ENCODE measurements at places on chromosomes 7 and 10.

DNA sequence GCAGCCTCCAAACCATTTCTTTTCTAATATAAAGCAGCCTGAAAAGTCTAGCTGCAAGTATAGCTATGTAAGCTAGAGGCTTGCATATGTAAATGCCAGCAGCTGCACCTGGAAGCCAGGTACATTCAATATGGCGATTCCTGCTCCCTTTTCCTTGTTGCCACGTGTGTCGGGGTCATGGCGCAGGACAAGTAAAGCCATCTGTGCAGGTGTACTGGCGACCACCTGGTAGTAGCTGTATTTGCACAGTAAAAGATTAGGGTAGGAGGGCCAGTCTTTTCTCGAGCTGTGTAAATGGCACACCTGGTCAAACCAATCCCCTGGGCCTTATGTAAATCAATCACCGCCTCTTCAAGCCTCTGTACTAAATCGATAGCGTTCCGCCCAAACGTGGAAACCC is 484.5 kb downstream of the MAGI2 start:
- DNase-seq: no peak

DNA sequence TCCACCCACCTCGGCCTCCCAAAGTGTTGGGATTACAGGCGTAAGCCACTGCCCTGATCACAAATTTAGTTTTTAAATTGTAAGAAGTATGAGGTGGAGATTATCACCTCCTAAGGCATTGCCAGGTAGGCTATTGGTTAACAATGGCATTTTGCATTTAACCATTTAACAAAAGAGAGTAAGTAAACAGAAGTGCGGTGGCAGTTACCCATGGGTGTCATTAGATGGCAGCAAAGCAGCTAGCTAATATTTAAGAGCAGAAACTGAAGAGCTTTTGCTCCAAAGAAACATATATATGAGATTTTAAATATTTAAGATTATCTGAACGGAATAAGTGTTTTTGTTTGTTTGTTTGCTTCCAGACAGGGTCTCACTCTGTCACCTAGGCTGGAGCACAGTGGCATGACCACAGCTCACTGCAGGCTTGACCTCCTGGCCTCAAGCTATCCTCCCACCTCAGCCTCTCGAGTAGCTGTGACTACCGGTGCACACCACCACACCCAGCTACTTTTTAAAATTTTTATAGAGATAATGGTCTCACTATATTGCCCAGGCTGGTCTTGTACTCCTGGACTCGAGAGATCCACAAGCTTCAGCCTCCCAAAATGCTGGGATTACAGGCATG is 325.5 kb upstream of the C7orf33 start:
- DNase-seq: no peak

DNA sequence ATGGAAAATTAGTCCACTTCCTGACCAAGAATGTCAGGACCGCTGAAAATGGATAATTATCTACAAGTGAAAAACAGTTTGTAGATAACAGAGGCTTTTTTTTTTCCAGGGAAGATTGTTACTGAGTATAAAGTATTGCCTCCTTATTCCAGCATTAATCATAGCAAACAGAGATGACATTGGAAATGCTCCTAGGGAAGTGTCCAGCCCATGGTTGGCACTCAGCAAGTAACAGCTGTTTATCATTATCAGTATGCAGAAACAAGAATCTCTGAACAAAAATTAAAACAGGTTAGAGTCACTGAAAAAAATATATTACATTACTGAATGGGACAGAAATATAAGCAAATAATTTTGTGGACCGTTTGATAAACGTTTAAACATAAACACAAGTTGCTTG is 14.6 kb downstream of the FGL2 start:
- DNase-seq: no peak

DNA sequence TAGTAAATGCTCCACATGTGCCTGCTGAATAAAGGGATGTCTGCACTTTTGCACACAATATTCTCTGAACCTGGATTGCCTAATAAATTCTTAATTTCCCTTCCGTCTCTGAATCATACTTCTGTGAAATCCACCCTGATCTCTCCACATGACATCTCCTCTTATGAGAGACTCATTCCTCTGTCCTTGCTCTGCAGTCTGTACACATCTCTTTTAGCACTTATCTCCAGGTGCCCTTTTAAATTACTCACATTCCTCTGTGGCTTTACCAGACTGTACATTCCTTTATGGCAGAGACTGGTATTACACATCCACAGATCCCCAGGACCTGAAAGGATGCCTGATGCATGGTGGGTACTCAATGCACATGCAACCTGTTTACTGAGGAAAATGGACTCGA is 527.6 kb downstream of the PHTF2 start:
- no peak for DNase-seq

DNA sequence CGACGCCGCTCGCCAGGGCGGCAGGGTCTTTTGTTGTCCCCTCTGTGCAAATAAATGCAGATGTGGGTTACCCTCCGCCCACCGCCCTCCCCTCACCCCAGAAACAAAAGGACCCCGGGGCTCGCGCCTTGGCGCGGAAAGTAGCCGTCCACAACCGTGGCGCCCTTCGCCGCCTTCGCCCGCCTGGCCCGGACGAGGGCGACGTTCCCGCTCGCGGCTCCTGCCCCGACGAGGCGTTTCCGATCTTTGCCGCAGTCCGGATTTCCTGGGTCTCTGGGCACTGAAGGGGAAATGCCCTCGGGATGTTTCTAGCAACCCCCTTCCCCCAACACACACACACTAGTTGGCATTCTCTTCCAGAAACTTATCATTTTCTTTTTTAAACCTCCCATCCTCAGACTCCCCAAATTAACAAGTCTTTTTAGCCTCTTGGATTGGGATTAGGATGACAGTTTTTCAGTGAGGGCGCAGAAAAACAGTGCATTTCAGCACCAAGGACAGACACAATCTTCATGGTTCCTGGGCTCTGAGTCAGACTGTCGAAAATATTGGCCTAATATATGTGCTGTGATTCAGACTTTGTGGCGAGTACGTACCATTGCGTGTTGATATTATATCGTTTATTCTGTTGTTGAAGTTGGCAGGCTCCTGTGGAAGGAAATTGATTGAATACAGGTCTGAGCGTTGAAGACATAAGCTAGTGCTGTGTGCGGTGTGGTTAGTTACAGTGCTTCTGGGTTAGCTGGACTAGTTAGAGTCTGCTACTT is 771 bp downstream of the PHYHIPL start:
- no peak for DNase-seq

DNA sequence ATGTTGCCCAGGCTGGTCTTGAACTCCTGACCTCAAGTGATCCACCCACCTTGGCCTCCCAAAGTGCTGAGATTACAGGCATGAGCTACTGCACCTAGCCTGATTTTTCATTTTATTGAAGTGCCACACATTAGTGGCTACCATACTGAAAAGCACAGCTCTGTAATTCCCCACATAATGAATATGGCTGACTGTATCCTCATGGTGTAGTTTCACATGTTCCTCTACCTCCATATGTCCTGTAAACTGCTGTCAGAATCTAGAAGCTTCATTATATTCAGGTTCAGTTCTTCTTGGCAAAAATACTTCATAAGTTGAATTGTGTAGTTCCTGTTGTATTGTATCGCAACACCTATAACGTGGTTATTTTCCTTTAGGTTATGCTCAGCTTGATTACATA is 11.1 kb downstream of the JMJD1C start:
- no peak for DNase-seq

- no peak for DNase-seq
Measured at GRCh38 chr7:91632234-91632940, 248.1 kb downstream of the MTERF1 start.

DNA sequence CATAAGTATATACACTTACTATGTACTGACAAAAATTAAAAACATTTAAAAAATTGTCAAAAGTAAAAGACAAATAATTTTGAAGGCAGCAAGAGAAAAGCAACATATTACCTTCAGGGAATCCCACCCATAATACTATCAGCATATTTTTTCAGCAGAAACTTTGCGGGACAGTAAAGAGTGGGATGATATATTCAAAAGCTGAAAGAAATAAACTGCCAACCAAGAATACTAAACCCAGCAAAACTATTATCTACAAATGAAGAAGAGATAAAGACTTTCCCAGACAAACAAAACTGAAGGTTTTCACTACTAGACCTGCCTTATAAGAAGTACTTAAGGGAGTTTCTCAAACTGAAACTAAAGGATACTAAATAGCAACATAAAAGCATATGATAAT is 257.9 kb downstream of the TCF7L2 start:
- DNase-seq: no peak

GRCh38 chr7:134302120-134302519 is 14.6 kb downstream of the SLC35B4 start:
- DNase-seq: no peak

- DNase-seq: no peak
Measured at GRCh38 chr10:130636313-130636930, 500.2 kb downstream of the GLRX3 start.

GRCh38 chr7:16779051-16779450 is 25.5 kb downstream of the TSPAN13 start:
- DNase-seq: no peak

DNA sequence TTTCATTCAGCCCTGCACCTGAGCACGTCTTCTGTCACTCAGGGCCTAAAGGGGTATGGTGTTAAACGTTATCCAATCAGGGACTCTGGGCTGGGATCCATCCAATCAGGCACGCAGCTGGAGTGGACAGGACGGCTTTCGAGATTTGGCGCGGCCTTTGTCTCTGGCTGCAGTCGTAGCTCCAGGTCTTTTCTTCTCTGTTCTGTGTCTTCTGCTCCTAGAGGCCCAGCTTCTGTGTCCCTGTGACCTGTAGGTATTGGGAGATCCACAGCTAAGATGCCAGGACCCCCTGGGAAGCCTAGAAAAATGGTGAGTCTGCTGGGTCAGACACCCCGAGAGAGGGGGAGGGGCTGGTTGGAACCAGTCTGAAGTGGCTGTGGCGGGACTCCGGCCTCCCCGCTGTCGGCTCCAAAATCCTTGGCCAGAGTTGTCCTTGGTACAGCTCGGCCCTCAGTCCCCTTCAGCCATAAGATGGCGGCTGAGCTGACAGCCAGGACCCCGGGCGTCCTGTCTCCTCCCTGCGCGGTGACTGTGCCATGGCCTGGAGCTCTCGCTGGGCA is 11.7 kb upstream of the ZNF680 start:
- DNase-seq: no peak

DNA sequence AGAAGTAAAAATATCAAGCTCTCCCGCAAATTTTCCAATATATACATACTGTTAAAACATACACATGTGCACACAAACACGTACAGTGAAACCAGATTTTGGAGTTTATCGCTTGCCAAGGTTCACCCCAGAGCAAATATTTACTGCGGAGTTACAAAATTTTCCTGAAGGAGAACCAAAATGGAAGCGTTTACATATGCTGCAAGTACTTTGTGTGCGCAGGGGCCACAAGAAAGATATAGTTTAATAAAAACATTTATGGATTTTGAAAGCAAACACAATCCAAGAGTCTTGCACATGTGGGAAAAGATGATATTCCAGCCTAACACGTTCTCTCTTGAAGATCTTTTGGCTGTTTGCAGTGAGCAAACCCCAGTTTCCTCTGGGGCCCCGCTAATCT is 301.3 kb upstream of the NFE2L3 start:
- DNase-seq: no peak

All from stimulated activated CD8-positive, alpha-beta memory T cell treated with anti-CD3 and anti-CD28 coated beads, Interleukin-2, amount 100 ng/mL, for 1 hour (primary cell).